ENCODE measurements at places on chromosomes 16 and 17.

- no peak for DNase-seq
These were observed 20.3 kb downstream of the TRIM25 start for GRCh38 chr17:56893503-56893902.

DNA sequence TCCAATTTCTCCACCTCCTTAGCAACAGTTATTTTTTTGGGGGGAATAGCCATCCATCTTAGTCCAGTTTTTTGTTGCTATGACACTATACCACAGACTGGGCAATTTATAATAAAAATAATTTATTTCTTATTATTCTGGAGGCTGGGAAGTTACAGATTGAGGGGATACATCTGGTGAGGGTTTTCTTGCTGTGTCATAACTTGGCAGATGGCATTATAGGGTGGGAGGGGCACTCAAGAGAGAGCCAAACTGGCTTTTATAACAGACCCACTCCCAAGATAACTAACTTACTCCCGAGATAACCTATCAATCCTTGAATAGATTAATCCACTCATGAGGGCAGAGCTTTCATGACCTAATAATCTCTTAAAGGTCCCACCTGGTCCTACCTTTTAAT is 84.2 kb downstream of the ABCA8 start:
- no peak for DNase-seq

DNA sequence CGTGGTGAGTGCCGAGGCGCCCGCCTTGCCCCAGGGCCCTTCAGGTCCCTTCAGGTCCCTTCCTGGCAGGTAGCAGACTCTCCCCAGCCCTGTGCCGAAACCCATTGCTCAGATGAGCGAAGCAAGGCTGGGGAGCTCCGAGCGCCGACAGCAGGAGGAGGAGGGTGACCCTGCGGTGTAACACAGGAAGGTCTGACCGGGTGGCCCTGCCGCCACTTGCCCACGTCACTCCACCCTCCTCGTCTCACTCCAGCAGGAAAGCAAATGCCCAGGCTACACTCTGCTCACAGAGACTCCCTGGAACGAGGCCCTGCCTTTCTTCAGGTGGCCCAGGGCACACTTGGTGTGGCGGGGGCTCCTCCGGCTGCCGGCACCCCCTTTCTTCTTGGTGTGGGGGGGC is 57.2 kb downstream of the ACTG1 start:
- no peak for DNase-seq

DNA sequence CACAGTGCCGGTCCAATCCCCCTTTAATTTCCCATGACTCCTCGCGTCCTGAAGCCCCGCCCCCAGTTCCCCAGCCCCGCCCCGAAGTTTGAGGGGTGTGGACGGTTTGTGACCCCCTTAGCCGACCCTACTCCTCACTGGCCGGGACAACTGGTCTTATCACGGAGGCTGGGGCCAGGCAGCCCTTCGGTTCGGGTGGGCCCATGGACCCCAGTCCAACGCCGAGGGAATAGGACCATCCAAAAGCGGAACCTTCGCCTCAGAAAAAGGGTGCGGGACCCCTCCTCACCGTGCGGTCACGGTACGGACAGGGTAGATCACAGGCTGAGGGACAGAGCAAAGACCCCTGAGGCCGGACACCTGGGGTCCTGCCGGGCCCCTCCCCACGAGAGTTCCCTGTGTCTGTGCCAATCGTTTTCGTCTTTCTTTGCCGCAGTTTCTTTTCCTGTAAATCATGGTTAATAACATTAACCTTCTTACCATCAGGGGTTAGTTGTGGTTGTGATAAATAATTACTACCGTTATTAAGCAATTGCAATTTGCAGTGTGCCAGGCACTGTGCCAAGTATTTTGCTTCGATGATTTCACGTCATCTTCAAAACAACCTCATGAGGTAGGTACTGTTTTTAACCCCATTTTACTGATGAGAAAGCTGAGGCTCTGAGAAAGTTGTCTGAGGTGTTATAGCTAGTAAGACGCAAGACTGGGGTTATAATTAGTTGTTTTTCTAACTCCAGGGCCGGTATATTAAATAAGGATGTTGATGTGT is 543 bp downstream of the TMUB2 start:
- no peak for DNase-seq

DNA sequence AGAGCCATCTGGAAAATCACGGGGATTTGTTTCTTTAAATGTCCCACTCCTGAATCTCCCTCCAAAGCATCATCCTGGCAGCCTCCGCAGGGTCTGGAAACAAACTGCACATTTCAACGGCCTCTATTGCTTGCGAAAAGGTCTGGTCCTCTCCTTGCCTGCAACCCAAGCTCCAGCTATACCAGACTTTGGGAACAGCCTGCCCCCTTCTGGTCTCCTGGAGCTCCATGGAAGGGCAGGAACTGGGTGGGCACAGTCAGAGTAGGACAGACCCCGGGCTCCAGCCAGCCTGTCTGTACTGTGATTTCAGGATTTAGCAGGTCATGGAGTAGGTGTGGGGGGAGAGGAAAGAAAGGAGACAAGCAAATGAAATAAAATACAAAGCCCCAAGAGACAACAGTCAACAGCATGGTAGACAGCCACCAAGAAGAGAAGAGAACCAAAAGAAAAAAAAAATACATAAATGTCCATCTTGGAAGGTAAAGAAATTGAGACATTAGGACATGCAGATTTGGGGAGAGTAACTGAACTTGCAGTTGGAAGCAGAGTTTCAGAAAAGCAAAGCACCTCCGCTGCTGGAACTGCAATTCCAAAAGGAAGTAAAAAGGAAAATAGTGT is 2.7 kb downstream of the XYLT1 start:
- peak; percentile 26 for DNase-seq

- peak; percentile 77 for DNase-seq
These were observed 324.7 kb downstream of the SEC14L1 start for GRCh38 chr17:77465358-77466041.
